ENCODE measurements at places on chromosomes 13 and 19.

GRCh38 chr19:49186108-49186507, 28.5 kb downstream of the TRPM4 start:
- no peak for DNase-seq

DNA sequence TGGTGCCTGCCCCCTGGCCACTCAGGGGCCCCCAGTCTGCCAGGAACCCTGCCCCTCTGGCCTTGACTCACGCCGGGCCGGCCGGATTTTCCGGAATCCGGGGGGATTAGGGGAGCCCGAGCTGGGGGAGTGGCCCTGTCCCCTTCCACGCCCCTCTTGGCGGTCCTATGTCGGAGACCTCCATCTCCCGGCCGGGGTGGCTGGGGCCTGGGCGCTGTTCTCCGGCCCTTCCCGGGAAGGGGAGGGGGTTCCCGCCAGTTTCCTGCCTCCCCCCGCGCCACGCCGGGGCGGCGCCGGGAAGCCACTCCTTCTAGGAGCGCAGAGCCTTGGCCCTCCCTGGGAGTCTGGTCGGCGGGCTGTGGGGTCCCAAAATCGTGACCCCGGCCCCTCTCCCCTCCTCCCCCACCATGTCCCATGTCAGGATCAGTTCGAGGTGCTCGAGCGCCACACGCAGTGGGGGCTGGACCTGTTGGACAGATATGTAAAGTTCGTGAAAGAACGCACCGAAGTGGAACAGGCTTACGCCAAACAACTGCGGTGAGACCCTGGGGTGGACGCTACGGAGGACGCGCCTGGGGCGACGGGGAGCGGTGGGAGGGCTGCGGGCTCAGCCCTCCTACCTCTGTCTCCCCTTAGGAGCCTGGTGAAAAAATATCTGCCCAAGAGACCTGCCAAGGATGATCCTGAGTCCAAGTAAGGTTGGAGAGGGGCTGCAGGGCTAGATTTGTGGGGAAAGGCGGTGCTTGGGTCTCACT, 1.3 kb downstream of the TRIP10 start:
- no peak for DNase-seq

DNA sequence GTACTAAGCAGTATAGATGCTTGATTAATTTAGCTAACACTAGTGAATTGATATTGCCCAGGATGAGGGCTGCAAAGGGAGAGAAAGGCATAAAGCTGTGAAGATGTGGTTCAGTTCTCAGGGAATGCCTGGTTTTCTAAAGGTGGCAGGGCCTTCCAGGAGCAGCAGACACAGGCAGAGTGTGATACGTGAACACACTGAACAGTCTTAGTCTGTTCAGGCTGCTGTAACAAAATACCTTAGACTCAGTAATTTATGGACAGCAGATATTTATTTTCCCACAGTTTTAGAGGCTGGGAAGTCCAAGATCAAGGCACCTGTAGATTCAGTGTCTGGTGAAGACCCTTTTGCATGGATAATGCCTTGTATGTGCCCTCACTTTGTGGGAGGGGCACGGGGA, 8.7 kb upstream of the SPATA13 start:
- DNase-seq: no peak

GRCh38 chr19:3249408-3249807, 24.9 kb downstream of the CELF5 start:
- peak; percentile 21 for DNase-seq

- DNase-seq: no peak
Measured at GRCh38 chr19:23241419-23241818, 8.8 kb downstream of the ZNF724 start.

- no peak for DNase-seq
Measured at GRCh38 chr19:18520848-18521691, 800 bp downstream of the ELL start.

- no peak for DNase-seq
Measured at GRCh38 chr19:33460221-33460908, 61.2 kb downstream of the PEPD start.

- no peak for DNase-seq
Measured at GRCh38 chr19:45512881-45513483, 5.7 kb downstream of the VASP start.

- no peak for DNase-seq
Measured at GRCh38 chr19:33697766-33698165, 76.0 kb downstream of the CHST8 start.

DNA sequence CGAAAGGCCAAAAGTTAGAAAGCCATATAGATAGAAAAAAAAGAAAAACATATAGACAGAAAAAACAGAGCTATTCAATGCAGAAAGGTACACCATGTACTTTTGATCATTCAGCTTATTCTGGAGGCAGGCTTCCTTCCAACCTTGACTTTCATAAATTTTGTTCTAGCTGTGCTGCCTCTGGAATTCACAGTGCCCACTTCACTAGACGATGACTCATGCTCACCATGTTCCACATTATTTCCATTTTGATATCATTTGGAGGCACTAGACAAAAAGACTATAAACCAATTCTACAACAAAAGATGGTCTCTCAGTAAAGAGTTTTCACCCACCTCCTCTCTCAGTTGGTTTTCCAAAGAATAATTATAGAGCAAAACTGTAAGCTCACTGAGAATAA, 229.0 kb upstream of the IPO5 start:
- no peak for DNase-seq

DNA sequence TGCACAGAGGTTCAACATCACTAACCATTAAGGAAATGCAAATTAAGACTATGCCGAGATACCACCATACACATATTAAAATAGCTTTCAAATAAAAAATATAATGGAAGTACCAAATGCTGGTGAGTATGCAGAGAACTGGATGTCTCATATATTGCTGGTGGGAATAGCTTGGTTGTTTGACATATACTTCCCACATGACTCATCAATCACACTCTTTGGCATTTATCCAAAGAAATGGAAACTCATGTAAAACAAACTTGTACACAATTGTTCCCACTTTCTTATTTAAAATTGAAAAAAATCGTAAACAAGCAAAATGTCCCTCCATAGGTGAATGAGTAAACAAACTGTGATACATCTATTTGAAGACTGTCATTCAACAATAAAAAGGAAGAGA, 982.6 kb upstream of the ATXN8OS start:
- DNase-seq: no peak

- no peak for DNase-seq
Measured at GRCh38 chr13:51945149-51945548, 66.1 kb downstream of the ATP7B start.

DNA sequence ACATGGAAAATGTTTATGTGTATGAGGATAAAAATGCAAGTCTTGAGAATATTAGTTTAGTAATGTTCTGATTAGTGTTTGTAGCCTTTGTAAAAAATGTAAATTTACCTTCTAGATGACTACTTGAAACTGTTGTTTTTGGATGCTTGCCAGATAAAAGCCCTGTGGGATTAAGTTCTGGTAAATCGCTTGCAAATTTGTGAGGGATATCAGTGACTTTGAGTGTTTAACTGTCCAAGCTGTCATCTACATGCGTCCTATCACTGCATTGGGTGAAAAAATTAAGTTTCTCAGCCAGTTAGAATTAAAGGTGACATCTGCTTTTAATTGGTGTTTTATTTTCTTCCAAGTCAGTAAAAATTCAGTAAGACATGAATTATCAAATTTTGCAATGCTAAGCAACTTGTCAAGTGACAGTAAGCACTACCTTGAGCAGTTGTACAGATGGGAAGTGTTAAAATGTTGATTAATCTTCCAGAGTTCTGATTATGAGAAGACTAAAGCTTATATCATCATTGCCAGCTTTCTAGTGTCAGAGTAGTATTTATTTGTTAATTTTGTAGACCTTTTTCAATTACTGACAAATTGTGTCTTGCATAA, 88.0 kb downstream of the PCCA start:
- DNase-seq: no peak

DNA sequence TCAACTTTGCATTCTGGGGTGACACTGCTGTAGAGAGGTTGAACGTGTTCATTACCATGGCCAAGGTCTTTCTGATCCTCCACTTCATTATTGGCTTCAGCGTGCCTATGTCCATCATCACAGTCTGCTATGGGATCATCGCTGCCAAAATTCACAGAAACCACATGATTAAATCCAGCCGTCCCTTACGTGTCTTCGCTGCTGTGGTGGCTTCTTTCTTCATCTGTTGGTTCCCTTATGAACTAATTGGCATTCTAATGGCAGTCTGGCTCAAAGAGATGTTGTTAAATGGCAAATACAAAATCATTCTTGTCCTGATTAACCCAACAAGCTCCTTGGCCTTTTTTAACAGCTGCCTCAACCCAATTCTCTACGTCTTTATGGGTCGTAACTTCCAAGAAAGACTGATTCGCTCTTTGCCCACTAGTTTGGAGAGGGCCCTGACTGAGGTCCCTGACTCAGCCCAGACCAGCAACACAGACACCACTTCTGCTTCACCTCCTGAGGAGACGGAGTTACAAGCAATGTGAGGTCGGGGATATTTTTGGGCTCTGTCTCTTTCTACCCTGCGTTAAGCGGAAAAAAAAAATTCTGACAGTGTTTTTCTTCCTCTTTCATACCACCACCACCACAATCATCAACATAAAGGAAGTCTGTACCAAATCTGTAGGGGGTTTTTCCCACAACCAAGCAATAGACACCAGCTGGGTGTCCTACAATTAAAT, 29.5 kb downstream of the FPR3 start:
- DNase-seq: no peak

DNA sequence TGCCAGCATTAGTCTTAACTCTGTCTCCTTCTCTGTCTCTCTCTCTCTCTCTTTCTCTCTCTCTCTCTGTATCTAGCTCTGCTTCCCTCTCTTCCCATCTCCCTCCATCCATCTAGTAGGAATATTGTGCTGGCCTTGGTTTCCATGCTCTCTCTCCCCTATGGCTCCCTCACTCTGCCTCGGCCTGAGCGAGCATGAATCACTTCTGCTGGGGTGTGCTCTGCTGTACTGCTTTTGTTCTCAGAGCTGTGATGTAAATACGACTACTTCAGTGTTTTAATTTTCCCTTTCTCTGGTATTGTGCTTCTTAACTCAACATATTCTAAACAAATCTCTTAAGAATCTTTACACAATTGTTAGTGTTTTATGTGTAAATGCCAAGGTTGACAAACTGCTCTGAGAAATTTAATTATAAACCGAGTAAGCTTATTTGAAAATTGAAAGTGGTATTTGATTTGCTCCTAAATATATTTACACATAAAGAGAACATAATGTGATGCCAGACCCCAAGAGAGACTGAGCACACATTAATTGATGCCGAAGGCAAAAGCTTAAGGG, 211.5 kb upstream of the KL start:
- DNase-seq: no peak

DNA sequence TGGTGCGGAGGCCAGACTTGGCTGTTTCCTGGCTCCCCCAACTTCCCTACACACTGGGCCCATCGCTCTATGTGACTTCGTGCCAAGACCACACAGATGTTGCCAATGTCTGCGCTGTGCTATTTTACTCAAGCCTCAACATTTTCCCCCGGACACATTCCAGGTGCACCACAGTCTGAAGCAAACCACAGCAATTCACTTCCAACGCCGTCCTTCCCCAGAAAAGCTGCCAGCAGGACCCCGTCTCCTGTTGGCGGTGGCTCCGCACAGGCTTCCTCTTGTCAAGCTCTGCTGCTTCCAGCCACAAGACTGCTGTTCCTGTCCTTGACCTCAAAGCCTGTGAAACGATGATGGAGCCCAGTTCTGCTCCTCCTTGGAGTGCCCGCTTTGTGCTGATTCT, 100.7 kb downstream of the CRYL1 start:
- DNase-seq: no peak

DNA sequence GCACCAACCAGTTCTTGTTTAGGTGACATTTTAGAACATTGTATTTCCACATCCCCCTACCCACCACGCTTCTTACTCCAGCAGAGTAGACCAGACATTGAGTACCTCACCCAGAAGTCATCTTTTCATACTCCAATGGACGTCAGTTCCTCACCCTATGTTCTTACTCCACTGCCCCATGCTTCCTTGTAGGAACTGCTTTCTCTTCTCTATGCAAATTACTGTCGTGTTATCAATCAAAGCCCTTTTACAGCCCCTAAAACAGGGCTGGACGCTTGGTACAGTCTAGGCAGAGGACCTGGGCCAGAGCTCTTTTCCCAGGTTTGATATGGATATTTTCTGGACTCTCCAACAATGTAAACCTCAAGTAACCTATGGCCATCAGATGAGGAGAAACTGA, 58.2 kb downstream of the USP12 start:
- DNase-seq: no peak

DNA sequence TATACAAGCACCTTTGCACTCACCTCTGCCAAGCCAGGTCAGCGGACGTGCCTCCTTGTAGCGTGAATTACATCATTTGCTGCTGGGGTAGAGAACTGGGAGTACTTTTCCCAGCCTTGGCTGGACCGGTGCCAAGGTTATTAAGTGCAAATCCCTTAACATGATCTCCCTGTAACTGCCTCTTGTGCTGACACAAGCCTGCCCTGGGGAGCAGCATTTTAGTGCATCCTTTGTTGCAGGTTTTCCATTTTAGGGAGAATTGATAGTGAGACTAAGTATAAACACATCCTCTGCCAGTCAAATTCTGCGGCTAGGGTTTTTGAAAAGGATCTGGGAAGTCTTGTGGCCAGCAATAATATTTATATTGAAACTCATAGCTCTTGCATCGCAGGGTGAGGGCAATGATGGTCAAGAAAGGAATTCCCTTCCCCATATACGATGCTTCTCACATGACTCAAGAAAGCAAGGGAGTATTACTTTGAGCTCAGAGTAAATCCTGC, 32.7 kb upstream of the DCLK1 start:
- no peak for DNase-seq

- DNase-seq: no peak
Measured at GRCh38 chr13:92842145-92842544, 384.5 kb upstream of the GPC6 start.

- DNase-seq: no peak
Measured at GRCh38 chr13:105565136-105565727, 970.2 kb downstream of the EFNB2 start.

DNA sequence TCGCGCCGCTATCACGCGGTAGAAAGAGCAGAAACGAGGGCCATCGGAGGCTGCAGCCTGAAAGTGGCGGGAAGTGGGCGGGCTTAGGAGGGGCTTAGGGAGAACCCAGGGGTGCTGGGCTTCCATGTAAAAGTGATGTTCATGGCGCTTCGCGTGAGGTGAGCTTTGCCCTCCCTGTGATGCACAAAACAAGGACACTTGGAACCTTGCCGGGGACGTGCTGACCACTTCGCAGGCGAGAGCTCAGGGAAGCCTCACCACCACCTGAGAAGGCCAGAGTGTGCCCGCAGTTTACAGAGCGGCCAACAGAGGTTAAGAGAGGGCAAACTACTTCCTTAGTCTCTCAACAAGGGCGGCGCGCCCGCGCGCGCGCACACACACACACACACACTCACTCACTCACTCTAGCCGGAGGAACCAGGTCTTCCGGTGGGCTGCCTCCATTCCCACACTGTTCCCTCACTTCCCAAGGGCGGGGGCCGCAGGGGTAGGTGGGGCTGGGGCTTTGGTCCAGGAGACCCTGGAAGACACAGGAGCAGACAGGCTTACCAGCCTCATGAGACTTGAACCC, 651 bp downstream of the GAPDHS start:
- peak; percentile 15 for DNase-seq

GRCh38 chr13:114110091-114110829, 22.2 kb downstream of the RASA3 start:
- no peak for DNase-seq

GRCh38 chr19:49502866-49503581, 6.8 kb downstream of the RPS11 start:
- DNase-seq: no peak

GRCh38 chr13:43546816-43547215, 240.0 kb downstream of the ENOX1 start:
- no peak for DNase-seq

Data from stimulated activated CD8-positive, alpha-beta memory T cell treated with anti-CD3 and anti-CD28 coated beads, Interleukin-15, amount 100 ng/mL, for 48 hours (primary cell).